ENCODE measurements at places on chromosomes 4 and X.

- DNase-seq = no peak
These were observed 72.0 kb downstream of the TMEM144 start for GRCh38 chr4:158282252-158282651.

GRCh38 chr4:3239998-3240920, 8.7 kb upstream of the MSANTD1 start:
- no peak for DNase-seq

DNA sequence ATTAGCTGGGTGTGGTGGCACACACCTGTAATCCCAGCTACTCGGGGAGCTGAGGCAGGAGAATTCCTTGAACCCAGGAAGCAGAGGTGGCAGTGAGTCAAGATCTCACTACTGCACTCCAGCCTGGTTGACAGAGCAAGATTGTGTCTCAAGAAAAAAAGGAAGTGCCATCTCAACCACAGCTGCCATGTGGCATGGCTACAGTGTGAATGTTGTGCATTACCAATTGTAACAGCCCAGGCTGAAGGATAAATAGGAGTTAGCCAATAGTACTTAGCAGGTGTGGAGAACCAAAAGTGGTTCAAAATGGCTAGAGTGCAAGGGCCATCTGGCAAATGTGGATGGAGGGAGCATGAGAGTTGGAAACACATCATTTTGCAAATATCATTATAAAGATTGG, 28.9 kb downstream of the SLC25A5 start:
- DNase-seq = no peak

GRCh38 chr4:61741327-61742096, 541.4 kb downstream of the ADGRL3 start:
- DNase-seq = no peak

DNA sequence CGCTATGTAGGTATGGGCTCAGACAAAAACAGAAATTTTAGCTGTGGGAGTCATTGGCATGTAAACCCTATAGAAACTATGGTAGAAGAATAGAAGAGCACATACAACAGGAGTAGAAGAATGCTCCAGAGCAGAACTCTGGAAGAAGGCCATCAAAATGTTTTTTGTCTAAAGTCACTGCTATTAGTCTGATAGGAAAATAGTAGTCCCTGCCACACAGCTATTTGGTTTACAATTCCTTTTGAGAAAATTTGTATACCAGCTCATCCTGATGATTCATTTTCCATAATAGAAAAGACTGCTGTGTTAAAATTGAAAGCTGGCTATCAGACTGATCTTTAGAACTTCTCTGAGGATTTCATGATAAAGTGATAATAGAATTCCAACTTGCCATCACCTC, 32.8 kb upstream of the ADAD1 start:
- no peak for DNase-seq

DNA sequence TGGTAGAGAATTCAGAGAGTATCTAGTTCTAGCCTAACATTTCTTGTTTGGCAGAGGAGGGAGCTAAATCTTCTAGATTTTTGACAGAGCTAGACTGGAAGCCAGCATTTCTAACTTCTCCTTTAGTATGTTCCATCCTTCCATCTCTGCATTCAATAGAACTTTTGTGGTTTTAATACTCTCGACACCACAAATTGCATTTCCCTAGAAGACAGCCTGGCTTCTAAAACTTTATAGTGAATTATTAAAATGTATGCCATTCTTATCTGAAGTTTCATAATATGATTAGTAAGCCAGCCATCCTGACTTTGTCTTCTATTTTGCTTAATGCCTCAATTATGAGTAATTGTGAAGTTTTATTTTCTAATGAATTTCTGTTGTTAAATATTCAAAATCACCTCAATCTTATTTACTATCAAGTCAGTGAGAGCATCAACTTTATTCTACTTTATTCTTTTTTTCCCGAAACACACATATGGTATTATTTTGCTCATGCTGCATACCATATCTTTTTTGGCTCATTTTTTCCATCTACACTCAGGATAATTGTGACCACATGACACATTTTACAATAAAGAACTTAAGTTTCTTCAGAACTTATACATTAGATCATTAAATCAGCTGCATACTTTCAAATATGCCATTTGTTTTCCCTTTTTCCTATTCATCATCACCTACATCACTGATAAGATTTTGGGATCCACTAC, 30.2 kb downstream of the EDNRA start:
- DNase-seq = no peak

DNA sequence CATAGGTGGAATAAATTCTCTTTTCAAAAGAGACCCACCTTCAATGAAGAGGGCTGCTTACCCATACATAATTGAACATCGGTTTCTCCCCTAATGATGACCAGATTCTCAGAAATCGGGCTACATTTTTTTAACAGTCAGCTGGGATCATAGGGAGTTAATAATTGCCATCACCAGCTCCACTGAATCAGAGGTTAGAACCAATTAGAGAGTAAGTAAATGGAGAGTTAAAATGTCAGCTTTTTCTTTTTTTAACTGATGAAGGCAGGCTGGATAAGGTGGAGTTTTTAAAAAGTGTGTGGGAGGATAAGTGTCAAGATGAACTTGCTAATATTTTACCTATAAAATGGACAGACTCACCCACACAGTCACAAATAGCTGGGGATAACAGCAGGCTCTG, 584.5 kb upstream of the NR3C2 start:
- no peak for DNase-seq

- DNase-seq = no peak
These were observed 57.8 kb downstream of the FRMPD3 start for GRCh38 chrX:107507093-107507743.

DNA sequence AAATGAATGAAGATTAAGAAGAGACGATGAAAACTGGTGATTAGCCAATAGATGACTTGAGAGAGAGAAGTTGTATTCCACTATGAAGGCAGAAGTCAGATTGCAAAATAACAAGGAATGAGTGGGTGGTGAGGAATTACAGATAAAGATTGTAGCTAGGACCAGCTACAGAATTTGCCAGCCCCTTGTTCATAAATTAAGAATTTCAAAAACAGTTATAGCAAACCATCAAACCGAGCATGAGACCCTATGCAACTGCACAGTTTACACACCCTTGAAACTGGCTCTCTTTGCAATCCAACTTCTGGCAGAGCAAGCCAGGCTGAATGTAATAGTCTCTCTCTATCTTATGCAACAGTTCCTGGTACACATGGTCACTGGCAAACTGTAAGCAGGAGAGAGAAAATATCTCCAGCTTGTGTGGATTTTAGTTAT, 35.2 kb downstream of the STAP1 start:
- no peak for DNase-seq

- DNase-seq = no peak
These were observed 742.6 kb downstream of the FAT4 start for GRCh38 chr4:126057371-126057770.

DNA sequence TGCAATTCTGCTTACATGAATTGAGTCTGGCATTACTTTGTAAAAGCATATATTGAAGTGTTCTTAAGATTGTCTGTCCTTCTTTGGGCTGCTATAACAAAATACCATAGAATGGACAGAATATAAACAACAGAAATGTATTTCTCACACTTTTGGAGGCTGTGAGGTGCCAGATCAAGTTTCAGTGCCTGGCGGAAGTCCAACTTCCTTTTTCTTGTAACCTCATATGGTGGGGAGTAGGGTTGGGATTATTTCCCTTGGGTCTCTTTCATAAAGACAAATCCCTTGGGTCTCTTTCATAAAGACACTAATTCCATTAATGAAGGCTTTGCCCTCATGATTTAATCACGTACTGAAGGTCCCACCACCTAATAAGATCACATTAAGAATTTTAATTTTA, 199.3 kb upstream of the GRID2 start:
- no peak for DNase-seq

- no peak for DNase-seq
These were observed 120.3 kb upstream of the PRKG2 start for GRCh38 chr4:81335122-81335912.

- no peak for DNase-seq
These were observed 86.7 kb downstream of the PTTG2 start for GRCh38 chr4:38046727-38047489.

- DNase-seq = no peak
These were observed 68.3 kb downstream of the FMR1NB start for GRCh38 chrX:148049441-148049840.

DNA sequence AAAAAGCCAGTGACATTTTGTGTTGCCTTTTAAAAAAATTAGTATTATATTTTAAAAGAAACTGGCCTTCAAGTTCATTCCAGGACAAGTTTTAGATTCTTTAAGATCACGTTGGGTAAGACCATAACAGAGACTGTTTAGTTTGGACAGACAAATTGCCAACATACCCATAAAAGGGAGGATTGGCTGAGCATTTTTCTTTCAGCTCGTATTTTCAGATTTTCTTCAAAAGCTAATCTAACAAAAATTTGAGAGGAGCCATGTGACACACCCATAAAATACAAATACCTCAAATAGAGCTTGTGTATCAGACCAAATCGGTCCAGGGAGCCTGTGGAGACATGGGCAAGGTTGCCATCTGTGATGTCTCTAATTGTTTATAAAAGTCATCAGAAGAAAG, 74.6 kb upstream of the C1QTNF7 start:
- DNase-seq = no peak

GRCh38 chrX:32137525-32137924, 1065.7 kb upstream of the FTHL17 start:
- DNase-seq = no peak

DNA sequence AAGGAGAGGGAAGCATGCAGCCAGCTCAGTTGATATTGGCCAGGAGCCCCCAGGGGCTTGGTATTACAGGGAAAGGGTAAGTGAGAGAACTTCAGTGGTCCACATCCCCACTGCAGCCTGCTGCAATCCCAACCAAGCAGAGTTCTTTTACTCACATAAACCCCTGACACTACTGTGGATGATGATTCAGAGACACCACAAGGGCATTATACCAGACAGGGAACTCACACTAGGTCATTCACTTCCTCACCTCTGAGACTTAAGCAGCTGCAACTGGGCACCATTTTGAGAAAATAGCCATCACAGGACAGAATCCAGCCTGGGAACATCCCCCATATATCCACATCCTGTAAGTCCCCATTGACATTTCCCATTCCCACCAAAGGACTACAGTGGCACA, 248.0 kb downstream of the INPP4B start:
- no peak for DNase-seq

GRCh38 chrX:12378706-12379105, 240.4 kb downstream of the FRMPD4 start:
- no peak for DNase-seq

- DNase-seq = peak; percentile 78
These were observed at the start of gene SGCB for GRCh38 chr4:52038103-52038912. Gene SGCB, minus strand, starts transcription at chr4:52038299. Its CDS starts 40 bp downstream, at chr4:52038259.

GRCh38 chr4:113468165-113469022, 293.1 kb downstream of the CAMK2D start:
- DNase-seq = no peak

All from activated T-cell treated with anti-CD3 and anti-CD28 coated beads, Interleukin-2, amount 50 U/mL, for 1 hour (primary cell).